Pons (tissue), 1 donor: ENCODE measurements at places on chromosomes 7 and 10.

- peak; percentile 53 for DNase-seq
Observed at GRCh38 chr10:73900064-73900463, 10.9 kb upstream of the PLAU start.

- no peak for DNase-seq
Observed at GRCh38 chr10:62040881-62041280, 139.4 kb downstream of the ARID5B start.

DNA sequence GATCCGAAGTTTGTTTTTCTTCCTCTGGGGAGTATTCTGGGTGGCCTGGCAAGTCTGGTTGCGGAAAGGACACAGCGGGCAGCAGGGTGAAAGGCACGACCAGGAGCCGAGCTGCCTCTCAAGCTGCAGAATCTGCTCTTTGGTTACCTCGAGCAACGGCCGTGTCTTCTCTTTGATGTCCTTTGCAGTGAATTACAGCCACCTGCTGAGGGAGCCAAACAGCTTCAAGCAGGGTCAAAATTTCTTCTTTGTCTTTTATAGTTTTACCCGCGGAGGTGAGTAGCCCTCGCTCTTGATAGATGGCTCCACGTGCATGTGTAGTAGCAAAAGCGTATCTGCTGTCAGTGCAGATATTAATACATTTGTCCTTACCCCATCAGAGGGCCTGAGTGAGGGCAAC lies 177.3 kb upstream of the MBL2 start:
- no peak for DNase-seq

GRCh38 chr7:106289848-106290247 lies 5.1 kb upstream of the NAMPT start:
- DNase-seq, result no peak

GRCh38 chr10:11450427-11450826 lies 161.0 kb downstream of the USP6NL start:
- peak; percentile 15 for DNase-seq

GRCh38 chr10:100175875-100176274 lies 10.0 kb downstream of the ERLIN1 start:
- no peak for DNase-seq

- DNase-seq, result no peak
Observed at GRCh38 chr7:74252893-74253292, 1.3 kb downstream of the RFC2 start.

- no peak for DNase-seq
Observed at GRCh38 chr7:115600207-115600606, 430.4 kb downstream of the TFEC start.

GRCh38 chr7:155381852-155382801 lies 75.8 kb upstream of the EN2 start:
- DNase-seq, result no peak
